Substantia nigra (tissue), 51 donors: ENCODE measurements at places on chromosomes 2 and 18.
A peak's percentile ranks its signal among the peaks of the same experiment; 100 is the strongest.

GRCh38 chr2:54106631-54107454 lies 8.6 kb upstream of the ACYP2 start:
- no peak for DNase-seq

GRCh38 chr2:179861027-179861415 lies 391 bp downstream of the ZNF385B start:
- peak; percentile 66 for DNase-seq

GRCh38 chr2:240933966-240934700 lies 28.0 kb downstream of the CROCC2 start:
- no peak for DNase-seq

- DNase-seq = no peak
Measured at GRCh38 chr2:17911491-17912260, 33.2 kb downstream of the KCNS3 start.

DNA sequence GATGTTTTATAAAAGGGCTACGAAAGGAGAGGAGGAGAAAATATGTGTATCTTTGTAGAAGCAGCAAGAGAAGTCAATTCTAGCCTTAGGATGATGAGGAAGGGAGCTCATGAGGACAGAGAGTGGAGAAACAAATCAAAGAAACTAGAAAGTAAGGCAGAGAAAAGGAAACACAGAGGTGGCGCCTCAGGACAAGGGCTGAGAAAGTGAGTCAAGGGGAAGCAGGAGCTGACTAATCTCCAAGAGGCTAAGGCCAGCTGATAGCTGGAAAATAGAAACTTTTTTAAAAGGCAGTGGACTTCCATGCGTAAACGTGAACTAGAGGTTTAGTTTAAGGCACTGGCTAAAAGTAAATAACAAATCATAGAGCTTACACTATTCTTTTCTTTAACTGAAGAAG lies 173.3 kb downstream of the ANKRD44 start:
- no peak for DNase-seq

DNA sequence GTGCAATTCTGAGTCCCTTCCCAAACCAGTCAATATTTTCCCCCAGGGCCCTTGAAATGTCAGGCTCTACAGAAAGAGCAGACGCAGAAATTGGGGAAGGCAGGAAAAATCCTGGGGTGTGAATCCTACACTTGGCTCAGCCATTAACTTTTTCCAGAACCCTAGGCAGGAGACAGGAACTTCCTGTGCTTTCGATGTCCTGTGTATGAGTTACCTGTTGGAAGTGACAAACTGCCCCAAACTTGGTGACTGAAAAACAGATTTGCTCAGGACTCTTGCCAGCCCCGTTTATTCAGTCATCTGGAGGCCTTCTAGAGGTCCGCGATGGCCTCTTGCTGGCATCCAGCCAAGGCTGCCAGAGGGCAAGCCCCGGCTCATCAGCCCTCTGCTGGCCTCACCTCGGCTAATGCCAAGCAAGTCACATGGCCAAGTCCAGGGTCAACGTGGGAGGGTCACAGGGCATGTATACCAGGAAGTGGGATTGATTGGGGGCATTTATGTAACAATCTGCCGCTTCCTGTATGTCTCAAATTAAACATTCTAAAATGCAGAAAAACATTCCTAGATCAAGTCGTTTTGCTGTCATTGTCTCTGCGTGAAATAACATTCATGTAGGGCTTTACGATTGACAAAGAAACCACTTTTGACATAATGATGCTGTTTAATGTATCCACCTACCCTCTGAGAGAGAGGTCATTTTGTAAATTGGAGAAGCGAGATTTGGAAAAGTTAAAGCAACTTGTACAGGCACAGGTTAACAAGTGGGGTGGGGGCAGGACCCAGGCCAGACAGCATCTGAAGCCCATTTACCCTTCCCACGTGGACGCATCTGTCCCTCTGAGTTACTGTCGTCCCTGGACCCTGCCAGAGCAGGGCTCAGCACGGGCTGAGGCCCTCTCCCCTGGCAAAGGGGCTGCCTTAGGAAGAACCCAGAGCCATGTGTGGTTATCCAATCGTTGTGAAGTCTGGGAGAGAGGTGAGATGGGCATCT lies 179.4 kb downstream of the INHBB start:
- DNase-seq = no peak

GRCh38 chr18:32174719-32175118 lies 15.1 kb upstream of the MEP1B start:
- DNase-seq = no peak

GRCh38 chr2:200461846-200462710 lies 47.8 kb downstream of the KCTD18 start:
- DNase-seq = no peak

DNA sequence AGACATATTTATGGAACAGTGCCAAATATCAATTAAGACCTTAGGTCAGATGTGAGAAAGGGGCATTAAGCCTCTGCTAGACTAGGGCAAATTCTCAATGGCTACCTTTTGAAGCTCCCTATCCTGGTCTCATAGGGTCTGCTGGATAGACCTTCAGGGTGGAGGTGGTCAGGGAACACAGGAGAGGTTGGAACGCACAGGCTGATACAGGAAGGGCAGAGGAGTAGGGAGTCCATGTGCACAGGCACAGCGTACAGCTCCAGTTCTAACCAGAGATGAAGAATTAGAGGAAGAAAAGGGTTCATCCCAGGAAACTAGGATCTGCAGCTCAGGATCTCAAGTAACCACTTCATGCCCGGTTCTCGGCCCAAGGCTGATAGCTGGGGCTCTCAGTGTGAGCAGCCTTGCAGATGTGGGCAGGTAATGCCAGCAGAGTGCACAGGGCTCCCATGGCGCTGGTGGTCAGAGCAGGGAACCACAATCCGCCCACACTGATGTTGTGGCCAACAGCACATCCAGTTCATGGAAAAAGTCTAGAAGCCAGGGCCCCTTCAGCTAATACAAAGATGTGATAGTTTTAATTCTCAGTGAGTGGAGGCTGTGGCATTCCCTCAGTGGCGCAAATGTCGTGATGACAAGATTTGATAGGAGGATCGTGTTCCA lies 3.4 kb upstream of the EVA1A start:
- DNase-seq = no peak

DNA sequence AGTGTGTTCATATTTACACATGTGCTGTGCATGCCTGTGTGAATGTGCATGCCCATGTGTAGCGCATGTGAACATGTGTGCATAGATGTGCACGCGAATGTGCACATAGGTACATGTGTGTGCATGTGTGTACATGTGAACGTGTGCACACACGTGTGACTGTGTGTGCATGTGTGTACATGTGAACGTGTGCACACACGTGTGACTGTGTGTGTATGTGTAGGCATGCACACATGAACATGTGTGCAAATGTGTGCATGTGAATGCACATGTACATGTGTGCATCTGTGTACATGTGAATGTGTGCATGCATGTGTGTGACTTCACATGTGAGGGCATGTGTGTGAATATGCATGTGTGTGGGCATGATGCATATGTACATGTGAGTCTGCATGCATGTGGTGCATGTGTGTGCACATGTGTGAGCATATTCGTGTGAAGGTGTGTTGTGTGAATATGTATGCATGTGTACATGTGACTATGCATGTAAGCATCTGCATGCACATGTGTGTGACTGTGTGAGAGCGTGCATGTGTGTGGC lies 122.4 kb downstream of the PTGR3 start:
- no peak for DNase-seq

- no peak for DNase-seq
Measured at GRCh38 chr2:190315273-190315672, 4.4 kb downstream of the HIBCH start.

GRCh38 chr2:28362991-28363521 lies 29.6 kb upstream of the FOSL2 start:
- DNase-seq = no peak

DNA sequence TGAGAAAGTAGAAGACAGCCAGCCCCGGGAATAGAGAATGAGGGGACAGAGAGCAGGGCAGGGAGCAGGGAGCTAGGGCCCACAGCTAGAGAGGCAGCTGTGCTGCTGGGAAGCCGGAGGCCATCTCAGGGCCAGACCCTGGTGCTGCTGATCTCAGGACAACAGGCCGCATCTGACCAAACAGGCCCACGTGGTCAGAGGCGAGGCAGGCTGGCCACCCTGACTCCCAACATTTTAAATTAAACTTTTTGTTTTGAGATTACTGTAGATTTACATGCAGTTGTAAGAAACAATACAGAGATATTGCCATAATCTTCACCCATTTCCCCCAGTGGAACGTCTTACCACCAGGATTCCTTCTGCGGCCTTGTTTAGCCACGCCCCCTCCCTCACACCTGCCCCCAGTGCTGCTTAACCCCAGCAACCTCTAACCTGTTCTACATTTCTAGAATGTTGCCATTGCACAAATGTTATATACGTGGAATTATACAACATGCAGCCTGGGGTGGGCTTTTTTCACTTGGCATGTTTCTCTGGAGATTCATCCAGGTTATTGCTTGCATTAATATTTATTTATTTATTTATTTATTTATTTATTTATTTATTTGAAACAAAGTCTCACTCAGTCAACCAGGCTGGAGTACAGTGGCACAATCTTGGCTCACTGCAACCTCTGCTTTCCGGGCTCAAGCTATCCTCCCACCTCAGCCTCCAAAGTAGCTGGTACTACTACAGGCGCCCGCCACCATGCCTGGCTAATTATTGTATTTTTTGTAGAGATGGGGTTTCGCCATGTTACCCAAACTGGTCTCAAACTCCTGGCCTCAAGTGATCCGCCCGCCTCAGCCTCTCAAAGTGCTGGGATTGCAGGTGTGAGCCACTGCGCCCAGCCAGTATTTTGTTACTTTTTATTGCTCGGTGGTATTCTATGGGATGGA lies 48.6 kb upstream of the GPR17 start:
- DNase-seq = no peak

DNA sequence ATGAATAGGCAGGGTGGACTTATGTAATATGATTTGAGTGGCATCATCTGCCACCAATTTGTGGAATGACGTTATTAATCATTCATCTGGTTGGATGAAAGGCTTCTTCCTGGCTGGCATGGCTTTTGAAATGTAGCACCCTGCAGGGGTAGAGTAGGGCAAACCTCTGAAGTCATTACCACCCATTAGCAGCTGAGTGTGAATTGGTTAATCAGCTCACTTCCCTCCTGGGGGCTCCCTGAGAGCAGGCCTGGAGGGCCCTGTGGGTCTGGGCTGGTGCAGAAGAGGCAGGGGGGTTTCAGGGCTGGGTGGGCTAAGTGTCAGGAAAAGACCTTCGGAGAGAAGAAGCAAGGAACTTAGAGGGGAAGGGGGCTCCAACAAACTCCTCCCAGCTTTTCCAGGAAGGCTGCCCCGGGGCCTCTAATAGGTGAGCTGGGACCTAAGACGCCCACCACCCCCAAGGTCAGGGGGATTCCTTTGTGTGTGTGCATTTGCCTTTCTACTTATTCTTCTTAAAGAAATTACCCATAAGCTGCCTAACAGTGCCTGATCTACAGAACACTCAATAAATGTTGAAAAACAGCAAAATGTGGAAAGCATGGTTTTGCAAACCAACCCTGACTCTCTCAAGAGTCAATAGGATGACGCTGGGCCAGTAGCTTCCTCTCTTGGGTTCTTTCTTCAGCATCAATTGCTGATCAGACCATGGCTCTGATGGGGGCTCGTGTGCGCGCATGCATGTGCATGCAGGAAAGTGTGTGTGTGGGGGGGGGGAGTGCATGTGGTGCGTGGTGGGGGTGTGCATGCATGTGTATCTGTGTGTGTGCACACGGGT lies 49.7 kb upstream of the ZNF516 start:
- no peak for DNase-seq

GRCh38 chr2:4840791-4841190 lies 851.4 kb upstream of the SOX11 start:
- DNase-seq = no peak

- no peak for DNase-seq
Measured at GRCh38 chr2:230697676-230698075, 15.0 kb upstream of the CAB39 start.

GRCh38 chr2:237196866-237197618 lies 111.4 kb downstream of the COPS8 start:
- DNase-seq = no peak

DNA sequence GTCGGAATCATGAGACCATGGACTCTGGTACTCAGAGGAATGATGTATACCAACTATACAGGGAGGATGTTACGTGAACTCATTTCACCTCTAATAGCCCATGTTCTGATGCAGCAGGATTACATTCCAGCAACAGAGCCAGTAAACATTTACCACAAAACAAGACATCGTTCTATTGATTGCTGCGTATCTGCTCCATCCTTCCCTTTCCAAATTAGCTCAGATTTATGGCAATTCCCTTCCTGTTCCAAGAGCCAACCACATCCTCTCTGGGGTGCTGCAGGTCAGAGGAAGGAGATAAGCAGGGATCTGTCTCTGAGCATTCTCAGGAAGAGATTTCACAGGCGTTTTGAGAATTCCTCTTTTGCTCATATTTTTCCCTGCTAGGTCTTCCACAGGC lies 98.3 kb downstream of the KLF7 start:
- no peak for DNase-seq

DNA sequence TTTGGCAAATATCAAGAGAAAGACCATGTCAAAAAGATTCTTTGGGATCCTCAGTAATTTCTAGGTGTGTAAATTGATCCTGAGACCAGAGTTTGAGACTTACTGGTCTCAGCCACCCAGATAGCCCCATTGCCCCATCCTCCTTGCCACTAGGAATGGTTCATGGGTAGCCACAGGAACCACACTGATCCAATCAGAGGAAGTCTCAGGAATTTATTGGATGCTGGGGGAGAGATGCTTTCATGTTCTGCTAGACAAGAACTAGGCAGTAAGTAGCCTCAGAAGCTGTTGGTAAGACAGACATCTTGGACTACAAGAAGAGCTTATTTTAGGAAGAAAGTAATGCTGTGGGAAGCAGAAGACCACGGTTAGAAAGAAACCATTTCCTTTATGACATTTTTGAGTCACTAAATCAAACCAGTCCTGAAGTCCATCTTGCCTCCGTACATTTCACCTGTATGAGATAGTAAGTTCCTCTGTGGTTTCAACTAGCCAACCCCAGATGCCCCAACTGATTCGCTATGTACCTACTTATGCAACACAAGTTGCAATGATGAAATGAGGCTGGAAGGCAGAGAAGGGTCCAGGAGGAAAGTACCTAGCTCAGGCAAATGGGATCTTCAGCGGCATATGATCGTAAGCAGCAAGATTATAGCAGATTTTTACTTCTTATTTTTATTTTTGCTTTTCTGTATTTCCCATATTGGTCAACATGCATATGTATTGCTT lies 3.6 kb upstream of the ST3GAL5 start:
- no peak for DNase-seq

- no peak for DNase-seq
Measured at GRCh38 chr2:97870396-97870843, 125.3 kb downstream of the TMEM131 start.

DNA sequence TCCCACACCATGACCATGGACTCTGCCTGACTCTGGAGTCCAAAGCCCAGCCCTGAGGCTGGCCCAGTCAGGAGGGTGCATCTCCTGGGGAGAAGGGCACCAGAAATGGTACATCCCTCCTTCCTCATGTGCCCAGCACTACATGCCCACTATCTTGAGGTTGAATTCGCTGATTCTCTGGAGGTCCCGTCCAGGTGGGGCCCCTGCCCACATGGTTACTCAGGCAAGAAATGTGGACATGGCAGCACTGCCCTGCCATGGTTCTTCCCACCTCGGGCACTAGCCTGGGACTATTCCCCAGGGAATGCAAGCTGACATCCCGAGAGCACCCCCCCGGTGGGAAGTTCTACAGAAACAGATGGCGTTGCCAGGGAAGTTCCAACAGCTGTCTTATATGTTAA lies 15.3 kb upstream of the HES6 start:
- no peak for DNase-seq
